ENCODE measurements at places on chromosomes 6 and 20.

GRCh38 chr6:170032706-170033309, 258.1 kb downstream of the DLL1 start:
- no peak for DNase-seq

DNA sequence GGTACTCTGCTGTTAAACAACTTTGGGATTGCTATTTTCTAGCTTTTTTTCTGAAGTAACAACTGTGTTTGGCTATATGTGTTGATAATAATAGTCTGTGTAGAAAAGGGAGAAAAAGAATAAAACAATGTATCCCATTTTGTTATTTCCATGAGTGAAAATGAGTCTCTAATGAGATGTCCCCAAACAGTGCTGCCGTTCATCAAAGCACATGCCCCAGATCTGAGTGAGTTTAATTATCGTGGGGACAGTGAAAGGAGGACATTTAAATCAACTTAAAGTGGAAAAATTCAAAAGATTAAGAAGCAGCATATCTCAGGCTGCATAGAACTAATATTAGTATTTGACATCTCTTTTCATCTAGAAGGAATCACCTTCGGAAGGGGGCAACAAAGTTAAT, 59.6 kb downstream of the NCOA7 start:
- no peak for DNase-seq

GRCh38 chr6:105151644-105152043, 28.2 kb downstream of the POPDC3 start:
- no peak for DNase-seq

- no peak for DNase-seq
Measured at GRCh38 chr6:119052987-119053386, 25.5 kb downstream of the FAM184A start.

- no peak for DNase-seq
Measured at GRCh38 chr6:75746221-75746620, 2.8 kb upstream of the MYO6 start.
